Suppressor macrophage treated with lipopolysaccharide for 1 hour (primary cell): ENCODE measurements at places on chromosomes 16 and 17.

DNA sequence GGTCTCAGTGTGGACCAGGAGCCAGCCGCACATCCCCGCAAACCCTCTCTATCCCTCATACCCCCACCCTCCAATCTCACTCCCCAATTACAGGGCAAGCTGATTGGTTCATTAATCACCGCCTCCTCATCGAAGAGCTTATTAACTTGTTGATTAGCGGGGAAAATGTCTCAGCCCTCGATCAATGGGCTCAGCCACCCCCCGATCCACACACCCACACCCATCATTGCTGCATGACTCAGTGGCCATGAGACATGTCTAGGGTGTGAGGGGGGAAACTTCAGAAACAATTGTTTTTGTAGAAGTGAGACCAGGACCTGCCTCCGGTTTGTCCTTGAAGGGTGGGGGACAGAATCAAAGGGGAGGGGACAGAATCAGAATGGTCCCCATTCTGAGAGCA lies 2.5 kb upstream of the PYY start:
- no peak for DNase-seq

GRCh38 chr17:7574176-7574953 lies 5.1 kb upstream of the CD68 start:
- DNase-seq, result no peak

DNA sequence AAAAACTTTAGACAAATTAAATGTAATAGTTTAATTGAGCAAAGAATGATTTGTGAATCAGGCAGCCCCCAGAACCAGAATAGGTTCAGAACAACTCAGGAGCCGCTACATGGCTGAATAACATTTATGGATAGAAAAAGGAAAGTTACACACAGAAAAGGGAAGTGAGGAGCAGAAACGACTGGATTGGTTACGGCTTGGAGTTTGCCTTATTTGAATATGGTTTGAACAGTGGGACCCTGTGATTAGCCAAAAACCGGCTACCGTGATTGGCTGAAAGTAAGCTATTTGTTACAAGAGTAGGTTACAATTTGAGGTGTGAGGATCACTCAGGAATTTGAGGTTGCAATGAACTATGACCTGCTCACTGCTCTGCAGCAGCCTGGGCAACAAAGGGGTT lies 1139.8 kb downstream of the CDH11 start:
- DNase-seq, result no peak

- peak; percentile 80 for DNase-seq
These were observed 19.8 kb upstream of the MARCHF10 start for GRCh38 chr17:62827746-62828485.

DNA sequence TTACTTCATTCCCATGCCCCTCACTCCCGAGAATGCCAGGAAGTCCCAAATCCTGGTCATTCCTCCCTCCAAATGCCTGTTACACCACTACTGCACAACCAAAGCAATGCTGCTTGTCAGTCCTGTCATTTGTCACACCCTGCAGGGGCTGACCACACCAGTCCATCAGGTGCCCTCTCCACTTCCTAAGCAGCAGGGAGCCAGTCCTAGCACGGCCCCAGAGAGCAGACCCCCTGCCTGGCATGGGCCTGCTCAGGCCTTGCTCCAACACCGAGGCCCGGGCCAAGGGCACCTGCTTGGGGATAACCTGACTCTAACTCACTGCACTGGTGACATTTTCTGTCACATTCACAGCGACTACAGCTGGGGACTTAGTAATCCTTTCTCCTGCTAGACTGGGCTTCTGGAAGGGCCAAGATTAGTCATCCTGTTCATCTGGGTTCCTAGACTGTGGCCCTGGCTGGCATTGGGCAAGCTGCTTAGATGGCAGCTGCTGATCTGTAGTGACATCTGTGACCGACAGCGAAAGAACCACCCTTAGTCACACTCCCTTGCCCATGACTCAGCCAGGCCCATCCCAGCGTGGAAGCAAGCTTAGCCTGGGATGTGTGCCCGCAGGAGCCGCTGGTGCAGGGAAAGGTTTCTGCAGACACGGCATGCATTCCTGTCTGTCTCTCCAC lies 5.4 kb downstream of the ALYREF start:
- peak; percentile 80 for DNase-seq

- peak; percentile 77 for DNase-seq
These were observed 65.7 kb downstream of the CENPV start for GRCh38 chr17:16287563-16288027.

GRCh38 chr17:65365169-65365568 lies 196.3 kb downstream of the AXIN2 start:
- DNase-seq, result no peak
